Activated CD8-positive, alpha-beta memory T cell treated with anti-CD3 and anti-CD28 coated beads for 24 hours (primary cell): ENCODE measurements at places on chromosomes 6 and 20.

DNA sequence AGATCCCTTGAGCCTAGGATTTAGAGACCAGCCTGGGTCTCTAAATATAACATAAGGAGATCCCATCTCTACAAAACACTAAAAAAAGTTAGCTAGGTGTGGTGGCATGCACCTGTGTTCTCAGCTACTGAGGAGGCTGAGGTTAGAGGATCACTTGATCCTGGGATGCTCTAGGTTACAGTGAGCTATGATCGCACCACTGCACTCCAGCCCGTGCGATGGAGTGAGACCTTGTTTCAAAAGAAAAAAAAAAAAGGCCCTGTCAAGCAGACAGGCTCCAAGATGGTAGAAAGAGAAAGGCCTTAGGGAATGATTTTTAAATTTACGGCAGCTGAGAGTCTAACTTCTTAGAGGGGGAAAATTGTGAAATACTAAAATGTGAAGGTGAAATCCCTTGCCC lies 22.6 kb upstream of the NCOA3 start:
- DNase-seq: no peak

GRCh38 chr20:2053615-2054014 lies 48.0 kb upstream of the STK35 start:
- DNase-seq: no peak

- no peak for DNase-seq
Measured at GRCh38 chr20:3116341-3116740, 31.8 kb upstream of the AVP start.

- no peak for DNase-seq
Measured at GRCh38 chr6:139147628-139148027, 12.7 kb downstream of the HECA start.

DNA sequence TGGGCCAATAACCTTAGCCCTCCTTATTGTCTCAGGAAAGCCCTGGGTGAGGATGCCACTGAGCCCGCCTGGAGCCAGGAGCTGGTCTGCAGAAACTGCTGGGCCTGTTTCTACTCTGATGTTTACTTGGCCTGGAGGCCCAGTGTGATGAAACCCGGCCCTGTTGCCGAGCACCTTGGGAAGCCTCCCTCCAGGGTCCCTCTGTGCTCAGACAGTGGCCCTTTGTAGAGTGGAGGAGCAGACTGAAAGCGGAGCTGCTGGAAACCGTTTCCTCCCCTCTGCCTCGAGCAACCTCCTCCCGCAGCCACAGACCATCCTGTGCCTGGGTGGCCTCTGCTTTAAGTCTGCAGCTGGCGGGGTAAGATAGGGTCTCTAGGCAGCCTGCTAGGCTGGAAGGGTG lies 84.1 kb upstream of the EPB41L1 start:
- DNase-seq: no peak

DNA sequence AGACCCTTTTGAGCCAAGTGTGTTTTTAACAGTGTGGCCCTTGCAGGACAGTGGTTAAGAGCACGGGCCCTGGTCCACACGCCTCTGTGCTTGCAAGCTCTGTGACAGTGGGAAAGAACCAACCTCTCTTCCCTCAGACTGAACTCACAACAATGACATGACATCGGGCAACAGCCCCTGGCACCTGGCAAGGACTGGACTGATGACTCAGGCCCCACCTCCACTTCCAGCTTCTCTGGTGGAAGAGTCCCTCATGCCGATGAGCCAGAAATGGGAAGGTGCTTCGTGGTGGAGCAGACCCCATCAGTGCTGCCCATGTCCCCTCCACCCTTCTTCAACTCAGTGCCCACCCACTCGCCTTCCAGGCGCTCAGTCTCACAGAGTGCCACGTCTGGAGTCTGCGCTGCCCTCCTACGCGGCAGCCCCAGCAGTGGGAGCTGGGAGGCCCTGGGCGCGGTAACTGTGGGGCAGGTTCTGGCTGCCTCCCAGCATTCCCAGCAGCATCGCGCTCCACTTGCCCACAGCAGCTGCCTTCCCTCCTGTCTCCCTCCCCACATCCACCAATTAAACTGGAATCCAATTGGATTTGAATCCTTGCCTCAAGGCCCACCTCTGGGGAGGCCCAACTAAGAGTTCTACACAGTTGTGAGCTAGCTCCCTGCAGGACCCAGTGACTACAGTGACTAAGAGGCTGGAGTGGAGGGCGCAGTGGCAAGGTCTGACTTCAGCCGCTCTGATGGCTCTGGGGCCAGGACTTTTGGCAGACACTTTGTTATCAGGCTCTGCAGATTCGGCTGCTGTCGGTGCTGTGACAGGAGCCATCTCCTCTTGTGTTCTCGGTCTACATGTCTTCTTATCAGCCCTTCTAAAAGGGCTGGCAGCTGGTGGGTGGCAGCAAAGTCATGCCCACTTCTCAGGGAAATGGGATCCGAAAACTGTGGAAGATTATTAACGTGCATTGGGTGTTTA lies 156.8 kb upstream of the MLN start:
- no peak for DNase-seq

GRCh38 chr20:62808211-62808865 lies 3.7 kb downstream of the OGFR start:
- peak; percentile 92 for DNase-seq

GRCh38 chr6:36336779-36337241 lies at the start of gene BNIP5:
Gene BNIP5 (minus strand): TSS chr6:36336888. CDS start chr6:36330690, 6,198 bp downstream.
- no peak for DNase-seq

DNA sequence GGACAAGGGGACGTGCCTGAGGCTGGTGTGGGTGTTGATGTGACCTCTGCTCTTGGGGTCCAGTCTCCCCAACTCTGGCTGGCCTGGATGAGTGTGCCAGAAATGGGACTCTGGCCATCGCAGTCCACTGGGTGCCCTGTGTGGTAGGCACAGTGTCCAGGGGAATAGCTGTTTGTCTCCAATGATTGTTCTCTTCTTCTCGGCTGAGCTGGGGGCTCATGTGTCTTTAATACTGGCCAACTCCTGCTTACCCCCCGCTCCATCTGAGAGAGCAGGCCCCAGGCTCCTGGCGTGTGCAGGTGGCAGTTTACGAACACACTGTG lies 45.0 kb downstream of the RBM38 start:
- DNase-seq: no peak

DNA sequence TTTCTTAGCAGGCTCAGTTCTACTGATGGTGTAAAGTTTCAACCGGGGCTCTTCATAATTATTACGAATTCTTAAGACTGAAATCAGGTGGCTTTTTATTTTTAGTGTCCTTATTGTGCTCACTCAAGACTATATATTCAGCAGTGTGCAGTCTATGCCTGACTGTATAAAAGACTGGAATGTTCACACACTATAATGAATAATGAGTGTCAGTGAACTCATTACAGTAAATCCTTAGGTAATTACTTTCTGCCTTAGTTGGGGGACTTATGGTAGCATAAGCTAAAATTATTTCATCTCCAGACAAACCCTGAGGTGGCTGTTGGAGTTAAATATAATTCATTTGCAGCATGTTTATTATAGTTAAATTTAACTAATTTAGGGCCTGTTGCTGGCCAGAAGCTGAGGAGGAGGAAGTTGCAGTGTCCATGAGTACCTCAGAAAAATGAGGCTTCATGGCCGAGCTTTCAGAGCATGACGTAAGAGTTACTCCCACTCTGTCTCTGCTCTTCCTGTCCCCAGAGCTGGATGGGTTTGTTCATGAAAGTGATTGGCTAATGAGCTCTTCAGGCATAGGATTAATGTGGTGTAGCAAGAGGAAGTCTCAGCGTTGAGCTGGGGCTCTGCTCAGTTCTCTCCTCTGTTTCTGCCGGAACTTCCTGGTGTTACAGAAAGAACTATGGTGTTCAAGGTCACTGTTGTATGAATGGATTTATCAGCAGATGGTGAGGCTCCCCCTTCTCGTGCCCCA lies 335.7 kb downstream of the NRN1 start:
- no peak for DNase-seq

DNA sequence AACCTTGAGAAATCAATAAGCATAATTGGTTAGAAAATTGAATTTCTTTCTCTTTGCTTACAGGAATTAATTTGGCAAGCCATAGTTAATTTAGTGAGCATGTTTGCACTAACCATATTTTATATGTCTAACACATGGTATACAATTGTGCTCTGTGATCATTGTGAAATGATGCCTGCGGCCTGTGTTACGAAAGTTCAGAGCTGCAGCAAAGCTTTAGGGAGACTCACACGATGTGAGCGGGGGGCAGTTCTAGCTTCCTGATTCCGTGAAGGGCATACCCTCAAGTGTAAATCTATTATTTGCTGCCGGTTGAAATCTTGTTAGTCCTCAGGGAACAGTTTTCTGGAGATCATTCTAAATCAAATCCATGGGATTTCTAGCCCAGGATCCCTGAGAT lies 25.5 kb upstream of the ADTRP start:
- DNase-seq: no peak

GRCh38 chr6:13432526-13433184 lies 54.7 kb downstream of the GFOD1 start:
- DNase-seq: no peak
